Stimulated activated CD8-positive, alpha-beta memory T cell treated with anti-CD3 and anti-CD28 coated beads, Interleukin-15, amount 100 ng/mL, for 48 hours (primary cell): ENCODE measurements at places on chromosomes 1 and 21.

- DNase-seq = no peak
Measured at GRCh38 chr1:61748566-61748965, 6.3 kb downstream of the PATJ start.

DNA sequence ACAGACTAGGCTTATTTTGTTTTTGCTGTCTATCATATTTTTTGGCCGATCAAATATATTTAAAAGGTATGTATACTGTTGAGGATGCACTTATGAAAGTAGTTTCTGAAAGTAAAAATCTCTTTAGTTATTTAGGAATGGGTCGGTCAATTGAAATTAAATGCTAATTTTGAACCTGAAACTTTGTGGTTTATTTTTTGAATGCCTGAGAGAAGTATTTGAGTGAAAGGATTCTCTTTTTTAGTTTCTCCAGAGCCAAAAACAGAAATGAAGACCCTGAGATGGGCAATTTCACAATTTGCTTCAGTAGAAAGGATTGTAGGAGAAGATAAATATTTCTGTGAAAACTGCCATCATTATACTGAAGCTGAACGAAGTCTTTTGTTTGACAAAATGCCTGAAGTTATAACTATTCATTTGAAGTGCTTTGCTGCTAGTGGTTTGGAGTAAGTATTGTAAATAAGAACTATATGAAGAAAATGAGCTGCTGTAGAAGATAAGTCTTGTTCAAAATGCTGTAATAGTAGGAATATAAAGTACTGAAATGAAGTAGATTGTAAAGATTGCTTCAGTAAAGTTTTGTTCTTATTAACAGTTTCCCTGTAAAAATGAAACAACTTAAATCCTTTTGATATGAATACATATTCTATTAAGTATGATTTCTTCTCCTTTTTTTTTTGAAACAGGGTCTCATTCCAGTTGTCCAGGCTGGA lies 11.5 kb downstream of the USP1 start:
- no peak for DNase-seq

DNA sequence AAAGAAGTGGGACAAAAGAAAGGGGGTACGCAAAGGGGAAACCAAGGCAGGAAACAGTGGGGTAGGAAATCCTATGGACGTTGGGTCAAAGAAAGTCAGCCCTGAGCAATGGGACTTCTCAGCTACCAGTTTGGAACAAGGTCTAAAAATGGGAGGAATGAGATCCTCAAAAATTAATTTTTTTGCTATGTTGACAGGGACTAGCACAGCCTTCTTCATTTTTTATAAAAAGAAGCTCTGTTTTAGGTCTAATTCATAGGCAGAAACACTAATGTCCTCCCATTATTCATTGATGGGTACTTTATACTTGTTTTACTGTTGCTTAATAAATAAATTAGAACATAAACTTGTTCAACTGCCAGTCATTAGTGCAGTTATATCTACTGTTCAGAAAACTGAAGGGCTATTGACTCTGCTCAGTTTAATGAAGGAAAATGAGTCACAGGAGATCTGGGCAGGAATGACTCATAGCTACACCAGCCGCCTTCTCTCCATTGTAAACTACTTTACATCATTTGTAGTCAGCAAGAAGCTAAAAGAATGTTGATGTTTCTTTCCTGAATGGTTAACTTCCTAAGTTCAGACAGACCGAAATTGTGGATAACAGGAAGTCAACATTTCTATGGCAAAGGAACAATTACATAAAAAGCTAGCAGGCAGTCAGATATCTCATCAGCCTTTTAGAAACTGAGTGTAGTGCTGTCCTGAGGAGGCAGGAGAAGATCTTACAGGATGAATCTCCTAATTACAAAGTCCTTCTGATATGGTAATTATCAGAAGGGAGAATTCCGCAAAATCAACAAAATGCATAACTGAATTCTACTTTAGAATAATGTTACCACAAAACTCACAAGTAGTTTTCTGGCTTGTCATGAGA lies 356.4 kb upstream of the PKN2 start:
- no peak for DNase-seq

DNA sequence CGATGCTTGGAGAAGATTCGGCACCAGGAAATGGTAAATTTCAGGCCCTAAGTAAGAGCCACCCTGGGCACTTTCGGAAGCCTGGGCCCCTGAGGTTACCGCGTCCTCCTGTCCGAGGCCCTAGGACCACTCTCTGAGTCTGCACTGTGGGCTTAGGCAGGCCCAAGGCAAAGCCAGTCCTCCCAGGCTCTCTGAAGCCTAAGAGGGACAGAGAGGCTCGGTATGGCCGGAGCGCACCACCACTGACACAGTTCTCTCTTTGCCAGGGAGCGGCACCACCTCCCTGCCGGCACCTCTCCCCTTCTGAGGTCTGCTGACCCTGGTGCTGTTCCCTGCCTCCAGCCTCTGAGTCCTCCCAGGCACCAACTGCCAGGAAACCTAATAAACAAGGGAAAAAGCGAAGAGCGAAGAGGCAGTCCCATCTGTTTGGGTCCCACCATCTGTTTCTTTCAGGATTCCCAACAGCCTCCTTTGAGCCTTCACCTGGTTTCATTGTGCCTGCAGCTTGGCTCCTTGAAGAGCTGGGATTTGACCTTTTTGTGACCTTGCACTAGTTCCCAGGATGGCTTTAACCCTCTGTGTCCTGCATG lies 57.7 kb downstream of the VWA5B1 start:
- no peak for DNase-seq

DNA sequence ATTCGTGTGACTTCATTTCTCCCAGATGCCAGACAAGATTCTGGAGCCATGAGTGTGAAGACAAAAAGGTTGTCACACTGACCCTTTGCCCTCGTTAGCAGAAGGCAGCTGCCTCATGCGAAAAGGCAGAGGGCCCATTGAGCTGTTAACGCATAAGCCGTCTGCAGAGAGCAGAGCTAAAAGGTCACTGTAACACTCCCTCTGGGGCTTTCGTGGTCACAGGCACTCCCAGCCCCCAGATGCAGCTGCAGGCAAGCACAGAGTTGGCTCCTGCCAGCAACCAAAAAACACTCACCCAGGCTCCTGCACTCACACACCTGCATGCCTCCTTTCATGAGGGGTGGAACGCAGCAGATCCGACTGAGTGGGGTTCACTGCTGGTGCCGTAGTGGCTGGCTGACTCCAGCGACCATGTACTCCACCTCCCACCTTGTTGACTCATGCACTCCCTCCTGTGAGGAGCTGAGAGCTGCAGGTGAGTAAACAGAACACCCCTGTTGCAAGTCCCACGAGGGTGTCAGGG lies 287.5 kb downstream of the SMYD3 start:
- DNase-seq = no peak

- DNase-seq = no peak
Measured at GRCh38 chr1:198734323-198735008, 95.6 kb downstream of the PTPRC start.

DNA sequence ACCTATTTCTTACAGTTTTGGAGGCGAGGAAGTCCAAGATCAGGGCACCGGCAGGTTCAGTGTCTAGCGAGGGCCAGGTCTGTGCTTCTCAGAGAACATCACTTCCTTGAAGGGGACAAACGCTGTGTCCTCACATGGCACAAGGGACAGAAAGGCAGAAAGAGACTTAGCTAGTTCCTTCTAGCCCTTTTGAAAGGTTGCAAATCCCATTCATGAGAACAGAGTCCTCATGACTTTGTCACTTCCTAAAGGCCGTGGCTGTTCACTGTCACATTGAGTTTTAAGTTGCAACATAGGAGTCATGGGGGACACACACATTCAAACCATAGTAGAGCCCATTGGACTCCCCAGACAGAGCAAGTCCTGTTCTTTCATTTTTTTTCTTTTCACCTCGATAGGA lies 27.4 kb downstream of the PER3 start:
- DNase-seq = no peak

DNA sequence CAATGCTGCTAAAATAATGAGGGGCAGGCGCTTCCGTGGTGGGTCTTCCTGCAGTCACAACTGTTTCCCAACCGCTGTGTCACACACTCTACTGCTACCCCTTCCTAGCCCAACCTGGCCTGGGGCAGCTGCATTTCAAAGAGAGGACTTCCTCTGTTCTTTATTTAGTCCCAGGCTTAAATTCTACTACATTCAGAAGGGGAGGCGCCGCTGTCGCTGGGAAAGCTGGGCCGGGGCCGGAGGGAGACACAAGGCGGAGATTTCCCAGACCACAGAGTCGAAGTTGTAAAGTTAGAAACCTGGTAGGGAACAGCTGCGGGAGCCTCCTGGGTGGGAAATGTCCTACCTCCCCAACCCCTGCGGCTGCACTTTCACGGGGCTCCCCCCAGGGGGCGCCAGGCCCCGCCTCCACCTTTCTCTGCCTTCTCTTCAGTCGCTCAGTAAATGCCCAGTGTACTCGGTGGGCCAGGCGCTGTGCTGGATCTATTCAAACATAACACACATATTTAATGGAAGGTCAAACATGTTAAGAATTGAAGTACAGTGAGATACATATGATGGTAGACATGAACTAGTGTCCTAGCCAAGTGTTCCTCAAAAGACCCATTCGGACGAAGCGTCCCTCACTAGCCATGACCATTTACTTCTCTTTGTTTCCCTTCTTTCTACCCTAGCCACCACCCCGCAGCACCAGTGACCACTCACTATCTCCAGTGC lies 23.1 kb downstream of the DYRK3 start:
- DNase-seq = peak; percentile 38

DNA sequence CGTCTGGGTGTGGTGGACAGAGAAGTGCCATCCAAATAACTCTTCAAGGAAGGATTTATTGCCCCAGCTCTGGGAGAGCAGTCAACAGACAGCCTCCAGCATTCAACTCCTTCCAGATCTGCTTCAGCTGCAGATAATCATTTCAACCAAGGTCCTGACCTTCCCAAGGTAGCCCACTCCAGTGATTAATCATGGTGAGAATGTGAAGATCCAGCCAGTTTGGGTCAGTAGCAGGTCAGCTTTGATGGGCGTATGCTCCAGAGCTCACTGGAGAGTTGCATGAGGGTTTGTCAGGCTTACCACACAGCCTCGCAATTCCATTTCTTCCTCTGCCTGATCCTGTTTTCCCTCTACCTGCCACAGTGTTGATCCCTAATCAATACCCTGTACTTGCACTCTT lies 214.5 kb upstream of the ZRANB2 start:
- no peak for DNase-seq

- no peak for DNase-seq
Measured at GRCh38 chr1:194055536-194055935, 869.1 kb upstream of the B3GALT2 start.

DNA sequence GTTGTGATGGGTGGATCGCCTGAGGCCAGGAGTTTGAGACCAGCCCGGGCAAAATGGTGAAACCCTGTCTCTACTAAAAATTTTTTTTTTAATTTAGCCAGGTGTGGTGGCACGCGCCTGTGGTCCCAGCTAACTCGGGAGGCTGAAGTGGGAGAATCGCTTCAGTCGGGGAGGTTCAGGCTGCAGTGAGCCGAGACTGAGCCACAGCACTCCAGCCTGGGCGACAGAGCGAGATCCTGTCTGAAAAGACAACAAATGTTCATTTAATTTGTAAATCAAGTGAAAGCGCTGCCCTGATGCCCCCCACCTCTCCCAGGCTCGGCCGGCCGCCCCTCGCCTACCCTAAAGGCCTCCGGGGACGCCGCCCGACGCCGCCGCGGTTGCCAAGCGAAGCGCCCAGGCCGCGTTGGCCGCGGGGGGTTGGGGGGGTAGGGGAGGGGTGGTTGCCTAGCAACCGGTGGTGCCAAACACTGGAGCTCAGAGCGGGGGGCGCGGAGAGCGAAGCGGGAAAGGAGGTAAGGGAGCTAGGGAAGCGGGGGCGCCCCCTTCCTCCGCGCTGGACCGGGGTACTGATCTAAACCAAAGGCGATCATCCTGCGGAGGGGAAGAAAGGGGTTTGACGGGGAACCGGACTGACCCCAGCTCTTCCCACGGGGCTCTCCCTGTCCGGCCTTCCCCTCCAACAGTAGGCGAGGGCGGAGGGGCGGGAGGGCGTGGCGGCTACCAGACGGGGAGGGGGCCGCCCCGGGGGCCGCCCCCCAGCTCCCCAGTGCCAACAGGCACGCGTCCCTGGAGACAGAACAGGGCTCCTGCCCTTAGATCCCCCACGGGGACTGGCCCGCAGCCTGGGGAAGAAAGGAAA lies at the start of gene TEKT2:
Gene TEKT2, plus strand, starts transcription at position 460 of the 862 bp plus-strand sequence. CDS start 828 bp downstream, outside the sequence.
- no peak for DNase-seq

DNA sequence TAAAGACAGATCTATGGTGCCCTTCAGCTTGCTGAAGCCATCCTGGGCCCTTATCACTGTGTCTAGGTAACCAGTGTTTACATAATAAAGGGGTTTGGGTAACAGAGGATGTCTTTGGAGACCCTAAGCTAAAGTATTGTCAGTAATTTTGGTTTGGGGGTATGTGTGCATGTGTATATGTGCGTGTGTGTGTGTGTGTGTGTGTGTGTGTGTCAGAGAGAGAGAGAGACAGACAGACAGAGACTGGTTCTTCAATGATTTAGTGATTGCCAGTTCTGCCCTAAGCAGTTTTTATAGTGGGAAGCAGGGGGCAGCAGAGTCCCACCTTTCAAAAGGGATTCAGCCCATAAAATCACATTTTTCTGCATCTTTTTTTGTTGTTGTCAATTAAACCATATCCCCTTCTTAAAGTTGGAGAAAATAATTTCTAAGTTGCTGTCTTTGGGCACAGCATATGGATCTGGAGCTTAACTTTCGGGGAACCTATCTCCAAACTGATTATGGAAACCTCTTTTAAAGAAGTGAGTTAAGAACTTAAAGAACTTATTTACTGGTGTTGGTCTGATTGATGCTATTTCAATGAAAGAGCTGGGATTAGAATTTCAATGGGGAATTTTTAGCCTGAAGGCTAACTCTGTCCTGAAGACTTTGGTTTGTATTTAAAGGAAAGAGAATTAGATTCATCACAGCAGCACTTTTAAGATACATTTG lies 51.1 kb downstream of the ZNF326 start:
- no peak for DNase-seq

DNA sequence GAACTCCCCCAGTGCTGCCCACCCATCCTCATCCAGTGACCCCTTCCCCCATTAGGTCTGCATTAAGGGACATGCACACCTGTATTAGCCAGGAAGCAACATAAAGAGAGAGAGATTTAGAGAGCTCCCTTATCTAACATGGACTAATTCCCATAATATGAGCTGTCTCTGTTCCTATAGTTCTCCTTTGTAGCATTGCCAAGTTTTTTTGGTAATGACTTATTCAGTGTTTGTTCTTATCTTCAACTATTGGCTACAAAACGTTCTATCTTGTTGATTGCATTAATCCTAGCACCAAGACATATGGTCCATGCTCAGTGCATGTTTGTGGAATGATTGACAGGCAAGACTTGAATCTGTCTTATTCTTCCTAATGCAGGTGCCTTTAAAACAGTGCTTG lies 264.0 kb downstream of the ADGRL2 start:
- no peak for DNase-seq

DNA sequence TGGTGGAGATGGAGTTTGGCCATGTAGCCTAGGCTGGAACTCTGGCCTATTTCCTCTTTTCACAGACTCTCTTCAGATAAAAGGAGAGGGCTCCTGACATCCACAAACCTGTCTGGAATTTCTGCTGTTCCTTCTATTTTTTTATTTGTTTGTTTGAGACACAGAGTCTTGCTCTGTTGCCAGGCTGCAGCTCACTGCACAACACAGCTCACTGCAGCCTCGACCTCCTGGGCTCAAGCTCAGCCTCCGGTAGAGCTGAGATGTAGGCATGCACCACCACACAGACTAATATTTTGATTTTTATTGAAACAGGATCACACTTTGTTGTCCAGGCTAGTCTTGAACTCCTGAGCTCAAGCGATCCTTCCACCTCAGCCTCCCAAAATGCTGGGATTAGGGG lies 230.9 kb downstream of the TM2D1 start:
- no peak for DNase-seq
